ENCODE measurements at places on chromosomes 13 and 19. TPM values are rescaled to one million over a fixed set of nuclear protein-coding genes. Genes with fewer than 3 reads are reported as not detected.

CAMSAP3 gene
- total RNA-seq, result 0.21 TPM

POGLUT2 gene
- total RNA-seq, result 3.6 TPM

ZNF787 gene
- 47.2 TPM for total RNA-seq

URAD gene
- total RNA-seq, result not detected

GRCh38 chr19:14004619-14005348 lies 1.3 kb downstream of the RFX1 start:
- H3K36me3 ChIP-seq, result peaks cover 4% of the 10 kb centered on the region
- DNase-seq, result peak; percentile 74
- no peaks in the 10 kb centered on the region for H3K27me3 ChIP-seq
- H3K4me3 ChIP-seq, result no peak overlapping the region
- H3K27ac ChIP-seq, result peak overlapping the region; percentile 98

- H3K27ac ChIP-seq, result peak overlapping the region; percentile 86
- DNase-seq, result no peak
- no peaks in the 10 kb centered on the region for H3K27me3 ChIP-seq
- peaks cover 16% of the 10 kb centered on the region for H3K4me1 ChIP-seq
Observed at GRCh38 chr19:47095476-47096099, 18.0 kb downstream of the ZC3H4 start.

- no peaks in the 10 kb centered on the region for H3K36me3 ChIP-seq
- no peak overlapping the region for H3K27ac ChIP-seq
- no peak for DNase-seq
- no peaks in the 10 kb centered on the region for H3K4me1 ChIP-seq
- H3K4me3 ChIP-seq, result no peak overlapping the region
Observed at GRCh38 chr19:6125571-6125989, 9.9 kb upstream of the ACSBG2 start.

Measured in heart right ventricle (tissue), 16 donors.